ENCODE measurements at places on chromosomes 16 and 17.

- no peak for DNase-seq
Observed at GRCh38 chr17:56505154-56505756, 88.2 kb upstream of the NOG start.

- no peak for DNase-seq
Observed at GRCh38 chr17:61456688-61457225, 4.5 kb downstream of the TBX4 start.

- DNase-seq: no peak
Observed at GRCh38 chr17:79174905-79175856, 100.6 kb downstream of the ENGASE start.

DNA sequence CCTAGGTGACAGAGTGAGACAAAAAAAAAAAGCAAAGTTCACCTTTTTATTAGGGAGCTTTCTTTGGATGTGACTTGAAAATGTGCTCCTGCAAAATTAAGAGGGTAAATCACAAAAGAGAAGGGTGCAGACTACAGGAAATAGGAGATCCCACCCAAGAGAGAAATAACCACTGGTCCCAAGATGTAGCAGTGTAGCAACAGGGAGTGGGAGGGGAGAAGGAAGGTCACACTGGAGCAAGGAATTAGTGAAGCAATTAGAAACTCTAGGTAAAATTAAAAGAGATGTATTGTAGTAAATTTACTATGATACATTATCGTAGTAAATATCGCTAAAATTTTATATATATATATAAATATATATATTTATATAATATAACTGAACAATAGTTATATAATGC lies 12.3 kb upstream of the SPN start:
- no peak for DNase-seq

- DNase-seq: no peak
Observed at GRCh38 chr16:79838496-79839259, 238.1 kb upstream of the MAF start.

GRCh38 chr16:86307514-86307903 lies 202.8 kb upstream of the FOXF1 start:
- no peak for DNase-seq

- DNase-seq: no peak
Observed at GRCh38 chr17:63405741-63406261, 40.3 kb downstream of the CYB561 start.

DNA sequence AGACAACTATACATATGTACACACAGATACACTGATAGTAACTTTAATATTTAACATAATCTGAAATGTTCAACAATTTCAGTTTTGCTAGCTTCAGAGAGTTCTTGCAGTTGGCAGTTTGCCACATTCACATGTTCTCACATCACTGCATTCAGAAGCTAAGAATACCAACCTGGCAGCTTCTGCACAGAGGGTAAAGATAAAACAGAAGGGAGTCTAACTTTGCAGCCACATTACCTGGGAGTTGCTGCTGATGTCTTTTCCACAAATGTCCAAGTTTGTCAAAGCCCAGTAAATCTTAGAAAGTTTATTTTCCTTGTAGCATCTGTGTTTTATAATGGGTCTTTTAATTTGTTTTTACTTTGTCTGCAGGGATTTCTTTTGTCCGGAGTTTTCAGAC lies 332.0 kb downstream of the BCAS3 start:
- DNase-seq: no peak

DNA sequence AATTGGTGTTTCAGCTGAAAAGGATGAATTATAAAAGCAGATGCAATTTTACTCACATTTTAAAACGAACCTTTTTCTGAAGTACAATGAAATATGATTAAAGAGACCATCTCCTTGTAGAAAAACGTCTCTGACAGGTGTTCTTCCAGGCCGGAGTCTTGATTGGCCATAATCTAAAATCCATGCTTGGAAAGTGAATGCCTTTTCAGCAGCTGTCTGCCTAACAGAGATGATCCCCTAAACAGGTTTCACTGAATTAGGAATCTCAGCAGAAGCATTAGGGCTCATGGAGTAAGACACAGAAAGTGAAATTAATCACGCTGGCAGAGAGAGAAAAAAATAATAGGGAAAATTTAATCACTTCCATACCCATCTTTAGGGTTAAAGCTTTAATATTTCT lies 39.3 kb upstream of the IRX5 start:
- no peak for DNase-seq

DNA sequence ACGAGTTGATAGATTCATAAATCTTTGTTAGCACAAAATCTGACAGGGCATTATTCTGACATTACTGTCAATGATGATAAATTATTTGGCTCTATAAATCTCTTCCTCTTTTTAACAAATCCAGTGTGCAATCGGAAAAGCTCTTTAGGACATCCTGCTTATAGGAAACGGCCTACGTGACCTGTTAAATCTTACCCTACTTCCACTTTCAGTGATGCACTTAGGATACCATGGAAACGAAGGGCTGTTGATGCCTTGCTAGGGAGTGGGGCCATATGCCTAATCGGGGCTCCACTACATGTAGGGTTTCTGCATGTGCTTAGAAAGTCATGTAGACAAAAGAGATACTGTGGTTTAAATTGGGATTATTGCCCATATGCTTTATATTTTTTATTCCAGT lies 27.2 kb downstream of the ZNF594 start:
- DNase-seq: no peak

- DNase-seq: no peak
Observed at GRCh38 chr17:58289869-58290268, 9.1 kb upstream of the MPO start.

GRCh38 chr16:11257131-11257938 lies 1.3 kb upstream of the SOCS1 start:
- peak; percentile 35 for DNase-seq

GRCh38 chr16:27925612-27926011 lies 137.9 kb downstream of the GSG1L start:
- no peak for DNase-seq

DNA sequence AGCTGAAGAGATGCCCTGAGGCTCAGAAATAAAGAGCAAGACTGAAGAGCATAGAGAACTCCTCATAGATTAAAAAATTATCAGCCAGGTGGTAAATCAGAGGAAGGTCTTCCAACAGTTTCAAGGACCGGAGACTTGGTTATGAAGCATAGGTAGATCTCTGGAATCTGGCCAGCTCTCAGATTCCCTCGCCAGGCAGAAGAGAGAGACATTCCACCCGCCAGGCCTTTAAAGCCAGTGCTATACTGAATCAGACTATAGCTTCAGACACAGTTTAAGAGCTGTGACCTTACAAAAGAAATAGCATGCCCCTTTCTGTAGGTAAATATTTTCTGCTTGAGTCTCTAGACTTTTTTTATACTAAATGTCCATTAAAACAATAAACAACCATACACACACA lies 70.3 kb downstream of the NFATC3 start:
- no peak for DNase-seq

DNA sequence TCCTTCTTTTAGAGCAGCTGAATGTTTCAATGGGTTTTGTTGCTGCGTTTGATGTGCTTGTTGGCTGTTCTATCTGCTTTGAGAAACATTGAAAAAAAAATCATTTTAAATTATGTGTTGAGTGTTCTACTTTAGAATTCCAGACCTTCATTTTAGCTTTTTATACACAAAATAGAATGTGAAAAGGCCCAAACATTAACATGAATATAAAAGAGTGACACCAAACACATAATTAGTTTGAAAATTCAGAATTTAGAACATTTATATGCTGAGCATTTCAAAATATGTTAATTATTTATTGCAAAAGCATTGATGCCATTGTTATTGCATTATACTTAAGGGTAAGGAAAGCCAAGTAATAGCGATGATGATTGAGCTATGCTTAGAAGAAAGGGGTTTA lies 2.9 kb downstream of the NFAT5 start:
- DNase-seq: no peak

DNA sequence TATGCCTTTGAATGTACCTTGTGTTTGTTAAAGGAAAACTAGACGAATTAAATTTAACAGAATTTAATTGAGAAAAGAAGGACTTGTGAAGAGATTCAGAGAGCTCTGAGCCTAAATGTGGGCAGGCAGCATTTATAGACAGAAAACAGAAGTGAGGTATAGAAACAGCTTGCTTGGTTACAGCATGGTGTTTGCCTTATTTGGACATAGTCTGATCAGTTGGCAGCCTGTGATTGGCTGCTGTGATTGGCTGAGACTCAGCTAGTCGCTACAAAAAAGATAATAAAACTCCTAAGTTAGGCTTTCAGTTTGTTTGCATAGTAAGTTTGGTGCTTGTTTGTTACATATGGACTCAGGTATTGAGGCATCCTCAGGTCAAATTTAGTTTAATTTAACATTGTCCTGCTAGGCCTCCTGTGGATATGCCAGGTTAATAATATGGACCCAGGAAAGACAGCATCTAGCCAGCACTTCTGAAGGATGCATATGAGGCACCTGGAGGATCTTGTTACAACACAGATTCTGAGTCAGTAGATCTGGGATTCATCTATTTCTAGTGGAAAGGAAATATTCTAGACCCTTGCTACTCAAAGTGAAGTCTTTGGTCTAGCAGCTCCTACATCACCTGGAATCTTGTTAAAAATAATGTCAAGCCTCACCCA lies 43.4 kb downstream of the SLFN5 start:
- no peak for DNase-seq

DNA sequence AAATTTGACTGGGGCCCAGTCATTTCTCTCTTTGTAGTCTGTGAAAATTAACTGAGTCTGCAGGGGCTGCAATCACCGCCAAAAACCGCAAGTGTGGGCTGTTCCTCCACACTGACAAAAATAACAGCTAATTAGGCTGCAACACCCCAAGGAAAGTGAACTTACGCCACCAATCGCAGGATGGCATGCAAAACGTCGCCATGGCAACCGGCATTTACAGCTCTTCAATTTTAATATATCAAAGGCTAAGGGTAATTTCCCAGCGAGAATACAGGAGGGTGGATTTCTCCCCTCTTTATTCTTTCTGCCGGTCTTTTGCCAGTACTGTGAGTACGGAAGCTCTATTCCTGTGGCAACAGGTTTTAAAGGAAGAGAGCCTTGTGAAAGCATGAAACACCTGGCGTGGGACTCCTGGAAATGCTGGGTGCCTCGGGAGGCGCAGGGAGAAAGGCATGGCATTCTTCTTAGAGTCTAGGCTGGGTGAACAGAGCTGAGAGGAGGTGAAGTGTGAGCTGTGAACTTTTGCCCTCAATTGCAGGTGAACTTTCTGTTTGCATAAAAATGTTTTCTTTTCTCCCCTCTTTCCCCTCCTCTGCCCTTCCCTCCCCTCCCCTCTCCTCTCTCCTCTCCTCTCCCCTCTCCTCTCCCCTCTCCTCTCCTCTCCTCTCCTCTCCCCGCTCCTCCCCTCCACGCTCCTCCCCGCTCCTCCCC lies 399.7 kb downstream of the XYLT1 start:
- DNase-seq: no peak
